ENCODE measurements at places on chromosomes 1 and 21. TPM values are rescaled to one million over a fixed set of nuclear protein-coding genes. Genes with fewer than 3 reads are reported as not detected.

The ZNF683 gene
- polyA plus RNA-seq, result 205 TPM

The PRKCZ gene
- 17.4 TPM for polyA plus RNA-seq

The CD160 gene
- polyA plus RNA-seq, result 31.6 TPM

The GBP5 gene
- polyA plus RNA-seq, result 180 TPM

The C4BPA gene
- polyA plus RNA-seq, result not detected

The CTH gene
- polyA plus RNA-seq, result 2.5 TPM

Data from CD8-positive, alpha-beta memory T cell (primary cell).